CD4-positive, alpha-beta T cell treated with Interleukin-2 at 100 ng/mL for 4 hours (primary cell): ENCODE measurements at places on chromosomes 1 and 21.

DNA sequence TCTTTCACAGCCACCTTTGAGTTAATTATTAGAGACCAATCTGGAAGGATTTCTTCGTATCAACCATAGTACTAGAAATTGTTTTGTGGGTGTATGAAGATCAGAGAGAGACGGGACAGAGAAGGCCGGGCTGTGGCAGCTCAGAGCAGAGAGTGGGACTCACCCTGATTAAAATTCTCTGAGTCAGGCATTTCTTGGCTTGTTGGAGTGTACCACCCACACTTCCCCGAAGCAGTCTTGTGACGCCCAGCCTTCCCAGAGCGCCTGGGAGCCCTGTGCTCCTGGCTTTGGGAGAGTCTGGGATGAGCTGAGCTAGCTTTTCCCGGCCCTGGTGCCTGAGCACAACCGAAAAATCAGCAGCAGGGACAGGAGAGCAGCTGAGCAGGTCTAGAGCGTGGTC, 19.4 kb downstream of the PLEKHM2 start:
- no peak for DNase-seq

GRCh38 chr1:207828485-207829158, 76.8 kb downstream of the CD46 start:
- peak; percentile 70 for DNase-seq

DNA sequence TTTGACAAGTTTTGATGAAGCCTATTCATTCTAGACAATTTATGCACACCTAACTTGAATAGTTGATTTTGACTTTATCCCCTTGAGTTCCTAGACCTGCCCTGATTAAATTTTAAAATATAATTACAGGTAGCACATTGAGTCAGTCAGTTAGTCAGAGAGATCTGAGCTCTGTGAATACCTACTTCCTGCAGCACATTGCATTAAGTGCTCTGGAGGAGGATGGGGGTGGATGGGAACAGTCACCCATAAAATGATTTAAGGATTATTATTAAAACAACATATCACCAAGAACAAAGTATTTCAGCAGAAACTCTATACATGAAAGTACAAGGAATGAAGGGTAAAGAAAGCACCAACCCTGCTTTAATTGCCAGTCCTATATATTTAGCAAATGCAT, 11.8 kb upstream of the RPF1 start:
- DNase-seq = no peak

DNA sequence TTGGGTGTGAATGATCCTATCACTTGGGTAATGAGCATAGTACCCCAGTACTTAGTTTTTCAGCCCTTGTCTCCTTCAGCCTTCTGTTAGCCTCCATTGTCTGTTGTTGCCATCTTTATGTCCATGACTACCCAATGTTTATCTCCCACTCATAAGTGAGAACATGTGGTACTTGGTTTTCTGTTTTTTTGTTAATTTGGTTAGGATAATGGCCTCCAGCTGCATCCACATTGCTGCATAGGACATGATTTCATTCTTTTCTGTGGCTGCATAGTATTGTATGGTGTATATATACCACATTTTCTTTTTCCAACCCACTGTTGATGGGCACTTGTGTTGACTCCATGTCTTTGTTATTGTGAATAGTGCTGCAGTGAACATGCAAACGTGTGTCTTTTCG, 39.6 kb upstream of the GPR52 start:
- no peak for DNase-seq

GRCh38 chr1:201499795-201500669, 6.9 kb downstream of the CSRP1 start:
- no peak for DNase-seq

- DNase-seq = no peak
These were observed 1.9 kb downstream of the PABPC4 start for GRCh38 chr1:39574646-39575045.

- DNase-seq = no peak
These were observed 15.9 kb downstream of the BCAN start for GRCh38 chr1:156657741-156658319.

DNA sequence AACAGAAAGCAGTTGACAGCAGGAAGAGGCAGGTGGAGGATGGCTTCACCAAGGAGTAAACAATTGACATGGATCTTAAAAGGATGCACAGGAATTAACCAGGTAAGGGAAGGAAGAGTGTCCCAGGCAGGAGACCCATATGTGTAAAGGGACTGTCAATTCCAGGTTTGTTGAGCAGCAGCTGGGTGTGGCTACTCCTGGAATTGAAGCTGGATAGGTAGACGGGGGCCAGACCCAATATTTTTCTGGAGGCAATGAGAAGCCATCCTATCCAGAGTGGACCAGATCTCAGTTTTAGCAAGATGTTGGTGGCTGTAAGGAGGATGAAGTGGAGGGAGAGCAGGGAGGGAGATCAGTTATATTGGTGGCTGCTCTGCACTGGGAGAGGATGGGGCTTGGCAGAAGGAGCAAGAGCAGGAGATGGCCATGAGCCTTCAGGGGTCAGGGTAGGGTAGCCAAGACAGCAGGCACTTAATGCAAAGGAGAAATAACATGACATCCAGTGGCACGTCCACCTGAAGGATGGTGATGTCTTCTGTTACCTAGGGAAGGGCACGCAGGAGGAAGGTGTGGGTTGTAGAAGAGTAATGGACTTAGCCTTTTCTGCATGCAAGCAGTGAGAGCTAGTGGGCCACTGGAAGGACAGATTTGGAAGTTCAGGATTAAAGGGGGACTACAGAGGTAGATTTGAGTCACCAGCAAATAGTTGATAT, 146.7 kb upstream of the HMGB4 start:
- DNase-seq = no peak

DNA sequence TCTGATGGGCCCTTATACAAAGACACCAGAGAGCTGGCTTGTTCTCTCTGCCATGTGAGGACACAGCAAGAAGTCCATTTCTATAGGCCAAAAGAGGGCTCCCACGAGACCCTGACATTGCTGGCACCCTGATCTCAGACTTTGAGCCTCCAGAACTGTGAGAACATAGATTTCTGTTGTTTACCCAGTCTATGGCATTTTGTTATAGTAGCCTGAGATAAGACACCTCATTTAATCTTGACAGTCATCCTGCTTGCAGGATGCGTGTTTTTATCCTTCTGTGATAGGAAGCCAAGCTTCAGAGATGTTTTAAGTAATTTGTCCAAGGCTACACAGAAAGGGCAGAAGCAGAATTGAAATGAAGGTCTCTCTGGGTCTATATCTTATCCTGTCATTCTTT, 138.8 kb upstream of the HOOK1 start:
- DNase-seq = no peak

DNA sequence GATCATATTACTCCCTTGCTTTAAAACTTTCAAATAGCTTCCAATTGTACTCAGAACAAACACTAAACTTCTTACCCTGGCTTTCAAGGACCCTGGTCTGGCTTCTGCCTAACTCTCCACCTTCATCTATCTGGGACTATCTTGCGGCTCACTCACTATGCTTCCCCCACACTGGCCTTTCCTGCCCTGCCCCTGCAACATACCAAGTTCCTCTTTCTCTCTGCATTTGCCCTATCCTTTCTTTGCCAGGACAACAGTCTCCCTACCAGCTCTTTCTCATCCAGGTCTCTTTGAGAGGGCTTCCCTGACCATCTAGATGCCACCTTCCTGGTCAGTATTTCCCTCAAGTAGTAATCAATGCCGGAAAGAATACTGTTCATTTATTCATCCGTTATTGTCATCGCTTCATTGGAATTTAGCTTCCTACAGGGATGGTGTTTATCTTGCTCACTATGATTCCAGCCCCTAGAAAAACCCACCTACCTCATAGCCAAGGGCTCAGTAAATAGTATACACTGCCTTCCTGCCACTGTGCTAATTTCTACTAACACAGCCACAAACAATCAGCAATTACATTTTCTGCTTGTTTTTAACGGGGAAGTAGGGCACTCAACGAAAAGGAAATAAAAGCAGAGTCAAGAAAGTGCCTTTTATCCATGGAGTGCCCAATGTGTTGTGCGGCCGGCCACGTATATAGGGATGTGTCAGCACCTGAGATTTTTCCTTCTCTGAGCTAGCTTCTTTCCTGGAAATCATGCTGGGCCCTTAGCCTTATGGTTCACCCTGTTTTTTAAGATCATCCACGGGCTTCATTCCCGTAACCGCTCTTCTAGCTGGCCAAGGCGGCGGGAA, 521 bp upstream of the CDC7 start:
- no peak for DNase-seq

DNA sequence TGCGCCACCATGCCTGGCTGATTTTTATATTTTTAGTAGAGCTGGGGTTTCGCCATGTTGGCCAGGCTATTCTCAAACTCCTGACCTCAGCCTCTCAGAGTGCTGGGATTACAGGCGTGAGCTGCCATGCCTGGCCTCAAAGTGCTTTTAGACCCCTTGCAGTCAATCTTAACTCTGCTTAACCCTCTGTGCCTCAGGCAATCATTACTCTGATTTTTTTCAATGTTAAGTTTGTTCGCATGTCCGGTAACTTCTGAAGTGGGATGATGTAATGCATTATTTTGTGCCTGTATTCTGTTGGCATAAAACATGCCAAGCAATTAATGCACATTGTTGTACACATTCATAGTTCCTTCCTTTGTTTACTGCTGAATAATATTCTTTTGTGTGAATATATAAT, 18.6 kb downstream of the SMG7 start:
- no peak for DNase-seq

GRCh38 chr1:169494343-169494742, 8.6 kb upstream of the SLC19A2 start:
- no peak for DNase-seq

DNA sequence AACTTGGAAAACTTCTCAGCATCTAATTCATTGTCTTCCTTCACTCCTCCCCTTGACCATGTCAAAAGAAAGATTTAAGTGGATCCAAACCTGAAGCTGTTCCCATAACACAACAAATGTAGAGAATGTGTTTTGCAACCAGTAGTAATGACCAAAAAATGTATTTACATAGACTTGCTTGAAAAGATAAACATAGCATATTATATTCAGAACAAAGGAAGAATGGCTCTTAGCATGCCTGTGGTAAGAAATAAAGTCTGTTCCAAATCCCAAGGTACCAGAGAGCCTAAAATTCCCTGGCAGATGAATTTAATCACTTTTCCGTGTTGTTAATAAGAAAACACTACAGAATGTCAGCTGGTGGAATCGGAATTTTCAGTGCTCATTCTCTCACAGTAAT, 36.8 kb downstream of the FMO3 start:
- no peak for DNase-seq
